ENCODE measurements at places on chromosomes 5 and 9.

- H3K27me3 ChIP-seq = no peaks in the 10 kb centered on the region
- H3K27ac ChIP-seq = peak overlapping the region; percentile 59
- no peak for DNase-seq
- no peaks in the 10 kb centered on the region for H3K4me1 ChIP-seq
- H3K4me3 ChIP-seq = no peak overlapping the region
These were observed 254.8 kb upstream of the PPP1R2B start for GRCh38 chr5:156595132-156595787.

- H3K4me1 ChIP-seq = peaks cover 4% of the 10 kb centered on the region
- DNase-seq = no peak
- H3K4me3 ChIP-seq = no peak overlapping the region
- no peaks in the 10 kb centered on the region for H3K36me3 ChIP-seq
- H3K27me3 ChIP-seq = no peaks in the 10 kb centered on the region
- no peak overlapping the region for H3K27ac ChIP-seq
These were observed 3.2 kb upstream of the C5orf63 start for GRCh38 chr5:127076315-127077129.

DNA sequence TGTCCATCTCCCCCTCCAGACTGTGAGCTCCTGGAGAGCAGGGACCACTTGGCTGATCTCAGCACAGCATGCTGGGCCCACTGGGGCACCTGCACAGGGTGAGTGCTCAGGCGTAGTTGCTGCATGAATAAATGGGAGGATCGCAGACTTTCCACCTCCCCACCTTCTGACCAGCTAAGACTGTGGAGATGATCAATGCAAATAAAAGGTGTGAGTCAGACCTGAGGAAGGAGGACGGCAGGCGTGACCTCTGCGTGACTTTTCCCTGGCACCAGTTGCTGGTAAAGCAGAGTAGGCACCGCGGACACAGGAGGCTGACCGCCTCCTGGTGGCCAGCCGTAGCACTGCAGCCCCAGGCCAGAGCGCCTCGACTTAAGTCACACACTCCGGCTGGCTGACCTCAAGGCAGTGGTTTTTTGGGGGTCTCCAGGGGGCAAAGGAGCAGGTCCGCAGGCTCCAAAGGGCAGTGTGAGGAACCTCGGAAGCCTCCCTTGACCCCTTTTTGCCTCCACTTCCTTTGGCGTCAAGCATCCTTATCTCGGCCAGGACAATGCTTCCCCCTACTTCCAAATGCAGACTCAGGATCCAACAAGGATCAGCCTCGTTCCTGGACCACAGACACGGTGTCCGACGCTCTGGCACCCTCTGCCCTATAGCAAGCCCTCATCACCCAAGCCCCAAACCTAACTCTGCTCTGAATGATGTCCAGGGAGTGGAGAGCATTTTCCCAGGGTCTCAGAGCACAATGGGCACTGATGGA, 12.7 kb upstream of the TDRD7 start:
- no peak overlapping the region for H3K4me3 ChIP-seq
- H3K4me1 ChIP-seq = peaks cover 6% of the 10 kb centered on the region
- no peaks in the 10 kb centered on the region for H3K36me3 ChIP-seq
- no peaks in the 10 kb centered on the region for H3K27me3 ChIP-seq

- peak overlapping the region; percentile 27 for H3K27ac ChIP-seq
- peaks cover 13% of the 10 kb centered on the region for H3K36me3 ChIP-seq
- no peaks in the 10 kb centered on the region for H3K27me3 ChIP-seq
- peaks cover 10% of the 10 kb centered on the region for H3K4me1 ChIP-seq
These were observed 52.5 kb downstream of the COL27A1 start for GRCh38 chr9:114207845-114208244.

DNA sequence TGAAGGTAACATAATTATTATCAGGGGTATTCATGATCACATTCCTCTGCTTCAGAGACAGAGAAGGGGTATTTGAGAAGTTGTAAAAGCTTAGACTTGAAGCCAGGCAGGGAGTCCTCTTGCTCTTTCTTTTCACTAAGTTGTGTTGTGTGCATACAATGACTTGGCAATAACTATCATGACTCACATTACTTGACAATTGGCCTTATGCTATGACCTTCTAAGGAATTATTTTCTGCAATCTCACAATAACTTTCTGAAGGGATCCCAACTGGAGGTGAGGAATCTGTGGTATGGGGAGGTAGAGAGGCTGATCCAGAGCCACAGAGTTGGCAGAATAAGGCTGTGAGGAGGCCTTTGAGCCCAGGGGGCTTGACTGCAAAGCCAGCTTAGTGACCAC, 622.3 kb downstream of the MTRR start:
- H3K27ac ChIP-seq = no peak overlapping the region
- no peaks in the 10 kb centered on the region for H3K4me1 ChIP-seq
- H3K27me3 ChIP-seq = no peaks in the 10 kb centered on the region
- DNase-seq = no peak
- no peak overlapping the region for H3K4me3 ChIP-seq

- no peak for DNase-seq
- H3K27me3 ChIP-seq = no peaks in the 10 kb centered on the region
- H3K36me3 ChIP-seq = no peaks in the 10 kb centered on the region
These were observed 70.7 kb downstream of the LNPEP start for GRCh38 chr5:97006454-97007060.

DNA sequence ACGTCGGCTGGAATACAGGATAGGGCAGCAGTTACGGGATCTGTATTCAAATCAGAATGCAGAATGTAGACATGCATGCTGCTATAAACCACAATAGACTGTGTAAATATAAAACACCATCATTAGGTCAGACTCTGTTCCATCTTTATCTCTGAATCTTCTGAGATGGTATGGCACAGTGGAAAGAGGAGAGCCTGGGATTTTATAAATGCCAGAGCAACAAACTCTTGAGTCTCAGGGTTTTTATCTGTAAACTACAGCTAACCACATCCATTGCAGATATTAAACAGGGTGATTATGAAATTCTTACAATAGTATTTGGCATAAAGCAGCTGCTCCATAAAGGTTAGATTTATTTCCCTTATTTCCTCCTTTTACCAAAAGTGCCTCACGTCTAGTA, 108.7 kb downstream of the ZDHHC21 start:
- no peaks in the 10 kb centered on the region for H3K36me3 ChIP-seq
- DNase-seq = no peak
- H3K27ac ChIP-seq = no peak overlapping the region
- H3K4me3 ChIP-seq = no peak overlapping the region
- H3K27me3 ChIP-seq = no peaks in the 10 kb centered on the region
- no peaks in the 10 kb centered on the region for H3K4me1 ChIP-seq

DNA sequence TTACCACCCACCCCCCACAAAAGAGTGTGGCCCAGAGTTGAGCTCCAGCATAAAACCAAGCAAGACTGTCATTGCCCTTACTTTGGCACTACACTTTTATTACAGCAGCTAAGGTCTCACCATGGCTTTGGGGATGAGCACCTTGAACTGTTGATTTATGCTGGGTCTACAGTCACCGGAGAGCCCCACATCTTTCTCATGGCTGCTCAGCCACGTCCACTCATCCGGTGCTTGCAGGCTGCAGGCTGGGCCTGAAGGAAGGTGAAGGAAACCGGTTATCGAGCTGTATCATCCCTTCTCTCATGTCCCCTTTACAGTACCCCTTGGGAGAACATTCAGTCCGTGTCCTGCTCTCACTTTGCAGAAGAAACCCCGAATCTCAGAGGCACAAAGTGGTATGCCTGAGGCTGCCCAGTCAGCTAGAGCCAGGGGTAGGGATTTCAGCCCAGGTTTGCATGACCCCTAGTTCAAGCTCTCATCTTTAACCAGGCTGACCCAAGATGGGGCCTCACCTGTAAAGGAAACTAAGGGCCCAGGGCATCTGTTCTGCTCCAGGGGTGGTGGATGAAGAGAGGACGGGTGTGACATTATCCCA, 11.6 kb downstream of the TMOD1 start:
- H3K36me3 ChIP-seq = no peaks in the 10 kb centered on the region
- H3K4me1 ChIP-seq = peaks cover 13% of the 10 kb centered on the region
- H3K4me3 ChIP-seq = no peak overlapping the region
- no peak overlapping the region for H3K27ac ChIP-seq
- no peak for DNase-seq

GRCh38 chr9:4674783-4675182, 4.6 kb upstream of the CDC37L1 start:
- H3K4me3 ChIP-seq = no peak overlapping the region
- H3K36me3 ChIP-seq = no peaks in the 10 kb centered on the region
- DNase-seq = no peak
- no peaks in the 10 kb centered on the region for H3K27me3 ChIP-seq
- H3K4me1 ChIP-seq = peaks cover 23% of the 10 kb centered on the region
- H3K27ac ChIP-seq = peak overlapping the region; percentile 6

GRCh38 chr5:92927291-92927778, 653.7 kb downstream of the NR2F1-AS1 start:
- DNase-seq = no peak
- H3K36me3 ChIP-seq = no peaks in the 10 kb centered on the region
- no peaks in the 10 kb centered on the region for H3K4me1 ChIP-seq
- H3K27me3 ChIP-seq = no peaks in the 10 kb centered on the region
- H3K4me3 ChIP-seq = no peak overlapping the region

GRCh38 chr9:84808416-84808815, 138.9 kb downstream of the NTRK2 start:
- no peaks in the 10 kb centered on the region for H3K4me1 ChIP-seq
- no peak overlapping the region for H3K4me3 ChIP-seq
- no peaks in the 10 kb centered on the region for H3K36me3 ChIP-seq

GRCh38 chr5:38008198-38008597, 168.4 kb upstream of the GDNF start:
- no peak overlapping the region for H3K4me3 ChIP-seq
- no peaks in the 10 kb centered on the region for H3K36me3 ChIP-seq

DNA sequence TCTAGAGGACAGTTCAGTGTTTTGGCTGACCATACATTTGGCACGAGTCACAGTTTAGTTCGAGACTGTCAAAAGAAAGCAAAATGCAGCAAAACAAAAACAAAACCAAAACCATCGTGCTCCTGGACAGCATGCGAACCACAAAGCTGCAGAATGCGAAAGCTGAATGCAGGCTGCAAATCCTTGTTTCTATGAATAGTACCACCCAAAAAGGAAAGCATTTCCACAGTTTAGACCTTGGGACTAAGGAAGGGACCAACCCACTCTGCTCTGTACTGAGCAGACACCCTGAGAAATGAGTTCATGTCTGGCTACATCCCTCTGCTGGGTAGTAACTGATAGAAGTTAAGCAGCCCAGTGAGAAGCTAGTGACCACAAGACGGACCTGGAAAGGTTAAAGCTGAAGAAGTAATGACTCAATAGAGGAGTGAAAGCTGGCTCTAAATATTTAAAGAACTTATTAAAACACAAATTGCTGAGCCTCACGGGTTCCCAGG, 3.9 kb downstream of the GCNT4 start:
- H3K4me3 ChIP-seq = no peak overlapping the region
- DNase-seq = no peak
- no peak overlapping the region for H3K27ac ChIP-seq
- H3K36me3 ChIP-seq = no peaks in the 10 kb centered on the region
- no peaks in the 10 kb centered on the region for H3K27me3 ChIP-seq

DNA sequence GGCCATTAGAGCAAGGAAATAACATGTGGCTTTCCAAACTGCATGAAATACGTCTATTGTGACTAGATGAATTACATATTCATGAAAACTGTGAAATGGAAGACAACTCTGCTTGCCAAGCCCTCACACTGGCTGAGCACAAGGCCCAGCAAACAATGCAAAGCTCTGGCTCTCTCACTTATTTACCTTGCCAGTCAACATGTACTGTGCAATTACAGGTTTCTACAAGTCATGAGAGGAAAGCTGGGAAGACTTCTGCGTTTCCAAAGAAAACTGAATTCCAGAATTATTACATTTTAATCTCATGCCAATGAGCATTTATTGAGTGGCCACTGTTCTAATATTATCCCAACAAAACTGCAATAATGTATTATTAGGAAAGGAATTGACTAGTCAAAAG, 12.1 kb upstream of the C5orf63 start:
- no peaks in the 10 kb centered on the region for H3K36me3 ChIP-seq
- H3K27me3 ChIP-seq = no peaks in the 10 kb centered on the region
- DNase-seq = no peak
- H3K4me1 ChIP-seq = no peaks in the 10 kb centered on the region
- no peak overlapping the region for H3K4me3 ChIP-seq
- no peak overlapping the region for H3K27ac ChIP-seq

DNA sequence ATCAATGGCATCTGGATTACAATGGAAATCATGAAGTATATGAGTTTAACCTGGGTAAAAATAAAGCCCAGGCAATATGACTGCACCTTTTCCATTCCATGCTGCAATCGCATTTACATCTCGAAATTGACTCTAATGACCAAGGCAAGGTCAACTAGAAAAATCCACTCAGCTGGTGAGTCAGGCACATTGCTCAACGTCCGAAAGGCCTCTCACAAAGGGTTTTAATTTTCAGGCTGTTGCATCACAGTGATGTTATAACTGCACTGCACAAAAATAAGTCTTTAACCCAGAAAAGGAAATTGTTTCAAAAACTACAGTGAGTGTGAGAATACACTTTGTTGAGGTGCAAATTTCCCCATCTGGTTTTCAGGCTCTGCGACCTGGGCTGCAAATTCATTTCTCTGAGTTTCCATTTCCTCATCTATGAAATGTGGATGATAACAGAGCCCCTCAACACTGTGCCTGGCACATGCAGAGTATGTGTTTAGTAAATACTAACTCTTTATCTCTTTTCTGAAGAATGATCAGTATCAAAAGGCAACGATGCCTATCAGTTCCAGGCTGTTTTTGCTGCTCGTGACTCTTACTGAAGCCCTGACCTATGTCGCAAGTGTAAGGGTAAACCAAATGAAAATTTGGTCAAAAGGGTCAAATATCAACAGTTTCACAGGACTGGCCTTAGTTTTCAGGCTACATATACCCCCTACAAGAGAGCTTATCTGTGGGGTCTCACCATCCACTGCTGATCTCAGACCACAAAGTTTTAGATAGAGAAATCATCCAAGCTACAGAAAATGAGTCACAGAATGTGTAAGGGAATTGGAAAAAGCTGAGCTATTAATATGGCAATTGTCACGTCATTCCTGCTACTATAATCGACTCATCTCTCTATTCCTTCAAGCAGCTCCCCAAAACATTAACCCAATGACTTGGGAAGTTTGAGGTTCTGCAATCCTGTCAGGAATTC, 4.1 kb downstream of the NFIL3 start:
- H3K4me1 ChIP-seq = peaks cover 75% of the 10 kb centered on the region
- H3K27me3 ChIP-seq = no peaks in the 10 kb centered on the region
- H3K4me3 ChIP-seq = no peak overlapping the region
- no peak overlapping the region for H3K27ac ChIP-seq

DNA sequence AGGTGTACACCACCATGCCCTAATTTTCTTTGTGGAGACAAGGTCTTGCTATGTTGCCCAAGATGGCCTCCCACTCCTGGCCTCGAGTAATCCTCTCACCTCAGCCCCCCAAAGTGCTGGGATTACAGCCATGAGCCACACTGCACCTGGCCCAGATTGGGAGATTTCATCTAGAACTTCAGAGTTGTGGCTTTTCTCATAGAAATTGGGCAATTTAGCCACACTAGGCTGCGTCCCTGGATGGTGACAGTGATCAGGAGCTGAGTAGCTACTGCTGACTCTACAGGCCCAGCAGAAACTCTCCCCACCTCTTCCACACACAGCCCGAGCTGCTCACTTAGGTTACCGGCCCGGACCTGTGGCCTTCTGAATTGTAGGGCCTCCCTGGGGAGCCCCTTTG, 7.7 kb downstream of the PFN3 start:
- H3K27ac ChIP-seq = no peak overlapping the region
- no peaks in the 10 kb centered on the region for H3K36me3 ChIP-seq
- no peaks in the 10 kb centered on the region for H3K27me3 ChIP-seq
- no peak for DNase-seq
- peaks cover 35% of the 10 kb centered on the region for H3K4me1 ChIP-seq

All from esophagus squamous epithelium (tissue), 5 donors.